ENCODE measurements at places on chromosomes 5 and 9. TPM values are rescaled to one million over a fixed set of nuclear protein-coding genes. Genes with fewer than 3 reads are reported as not detected.
A peak's percentile ranks its signal among the peaks of the same experiment; 100 is the strongest.

- no peak for DNase-seq
Measured at GRCh38 chr5:141706121-141706520, 24.1 kb upstream of the ARAP3 start.

DNA sequence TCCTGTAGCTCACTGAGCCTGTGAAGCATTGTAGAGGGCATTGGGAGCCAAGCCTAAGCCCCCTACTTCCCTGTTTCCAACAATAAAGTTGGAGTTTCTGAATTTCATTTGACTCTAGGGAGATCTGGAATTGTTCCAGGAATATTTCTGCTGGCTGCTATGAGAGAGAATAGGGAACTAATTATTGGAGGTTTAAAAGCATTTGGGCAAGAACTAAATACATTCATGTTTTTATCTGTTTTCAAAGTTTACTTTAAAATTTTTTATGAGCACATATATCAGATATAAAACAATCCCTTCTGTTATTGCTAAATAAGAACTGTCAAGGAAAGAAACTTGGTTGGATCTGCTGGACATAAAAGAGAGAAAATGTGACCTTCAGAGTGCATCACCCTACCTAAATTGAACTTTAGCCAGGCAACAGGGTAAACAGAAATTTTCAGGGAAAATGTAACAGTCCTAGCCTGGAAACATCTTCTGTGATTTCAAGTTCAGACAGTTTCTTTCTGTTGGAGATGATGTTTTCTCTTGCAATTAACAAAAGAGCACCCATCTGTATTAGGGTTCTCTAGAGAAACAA is 19.3 kb upstream of the LECT2 start:
- no peak for DNase-seq

- DNase-seq: no peak
Measured at GRCh38 chr5:171801-172331, 19.4 kb upstream of the LRRC14B start.

DNA sequence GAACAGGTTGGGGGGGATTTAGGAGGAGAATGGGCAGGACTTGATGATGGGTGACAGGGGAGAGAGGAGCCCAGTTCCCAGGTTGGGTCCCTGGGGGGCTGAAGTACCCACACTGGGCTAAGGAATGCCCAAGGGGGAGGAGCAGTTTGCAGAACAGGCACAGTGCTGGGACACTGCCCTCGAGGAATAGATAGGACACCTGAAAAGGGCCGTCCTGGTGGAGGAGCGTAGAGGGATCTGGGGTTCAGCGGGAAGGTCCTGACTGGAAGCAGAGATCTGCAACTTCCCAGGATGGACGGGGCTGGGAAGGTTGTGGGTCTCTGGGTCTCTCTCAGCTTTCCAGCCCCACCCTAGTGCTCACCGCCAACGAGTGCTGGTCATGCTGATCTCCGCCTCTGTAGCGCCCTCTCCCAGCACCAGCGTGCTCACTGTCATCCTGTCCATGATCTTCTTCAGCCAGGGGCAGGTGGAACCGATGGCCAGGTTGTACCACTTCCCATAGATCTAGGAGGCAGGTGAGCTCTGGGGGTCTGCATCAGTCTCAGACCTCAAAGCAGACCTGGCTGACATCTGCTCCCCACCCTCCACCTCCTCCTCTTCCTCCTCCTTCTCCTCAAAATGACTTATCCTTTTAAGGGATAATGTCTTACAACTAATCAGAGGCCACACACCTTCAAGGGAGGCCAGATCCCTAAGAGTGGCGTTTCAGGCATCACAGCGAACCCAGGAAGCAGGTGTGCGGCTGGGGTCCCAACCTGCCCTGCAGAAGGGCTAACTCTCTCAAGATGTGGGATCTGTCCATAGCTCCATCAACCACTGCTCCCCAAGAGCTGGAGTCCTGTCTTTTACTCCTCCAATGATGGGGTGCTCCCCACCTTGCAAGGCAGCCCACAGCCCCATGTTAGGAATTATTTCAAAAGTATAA is 1.6 kb downstream of the AMBP start:
- DNase-seq: no peak

- no peak for DNase-seq
Measured at GRCh38 chr9:121217609-121218292, 16.1 kb upstream of the RAB14 start.

- no peak for DNase-seq
Measured at GRCh38 chr5:864492-865167, 13.8 kb upstream of the ZDHHC11 start.

DNA sequence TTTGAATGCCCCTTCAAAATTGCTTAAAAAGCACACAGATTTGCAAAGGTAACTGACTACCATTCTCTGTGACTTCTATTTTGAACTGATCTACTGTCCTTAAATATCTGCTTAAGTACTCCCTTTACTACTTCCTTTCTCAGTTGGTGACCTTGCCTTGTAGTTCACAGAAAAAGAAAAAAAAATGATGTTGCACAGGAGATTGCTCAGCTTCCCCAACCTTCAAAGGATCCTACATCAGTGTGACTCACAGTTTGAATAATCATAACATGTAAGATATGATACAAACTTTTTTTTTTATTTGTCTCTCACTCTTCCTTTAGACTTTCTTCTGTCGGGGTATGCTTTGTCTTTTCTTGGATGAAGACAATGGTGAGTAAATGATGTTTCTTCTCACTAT is 1029.6 kb downstream of the CDH12 start:
- DNase-seq: peak; percentile 81

DNA sequence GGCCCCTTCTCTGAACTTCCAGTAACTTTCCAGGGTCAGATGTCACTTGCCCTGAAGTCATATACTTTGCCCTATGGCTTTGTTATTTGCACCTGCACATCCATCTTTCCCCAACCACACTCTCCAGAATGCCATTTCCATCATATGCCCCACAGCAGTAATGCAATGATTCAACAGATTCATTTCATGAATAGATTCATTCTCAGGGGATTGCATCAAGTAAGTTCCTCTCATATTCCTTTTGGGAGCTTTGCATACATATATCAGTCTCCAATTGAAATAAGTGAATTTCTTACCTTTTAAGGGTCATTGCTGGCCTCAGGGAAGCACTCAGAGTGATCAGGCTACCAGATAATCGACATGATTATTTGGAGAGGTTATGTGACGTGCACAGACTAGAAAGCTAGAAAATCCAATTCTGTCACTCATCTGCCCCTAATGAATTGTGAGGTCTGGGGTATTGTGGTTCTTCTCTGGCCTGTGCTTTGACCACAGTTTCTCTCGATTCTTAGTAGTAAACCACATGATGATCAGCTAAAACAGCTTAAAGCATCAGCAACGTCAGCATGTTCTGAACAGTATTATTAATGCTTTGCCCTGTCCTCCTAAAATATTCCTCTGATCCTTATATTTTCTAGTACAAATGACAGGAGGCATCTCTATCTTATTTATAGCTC is 179.9 kb downstream of the ATPSCKMT start:
- no peak for DNase-seq

GRCh38 chr5:151086192-151086869 is 5.5 kb upstream of the TNIP1 start:
- no peak for DNase-seq

DNA sequence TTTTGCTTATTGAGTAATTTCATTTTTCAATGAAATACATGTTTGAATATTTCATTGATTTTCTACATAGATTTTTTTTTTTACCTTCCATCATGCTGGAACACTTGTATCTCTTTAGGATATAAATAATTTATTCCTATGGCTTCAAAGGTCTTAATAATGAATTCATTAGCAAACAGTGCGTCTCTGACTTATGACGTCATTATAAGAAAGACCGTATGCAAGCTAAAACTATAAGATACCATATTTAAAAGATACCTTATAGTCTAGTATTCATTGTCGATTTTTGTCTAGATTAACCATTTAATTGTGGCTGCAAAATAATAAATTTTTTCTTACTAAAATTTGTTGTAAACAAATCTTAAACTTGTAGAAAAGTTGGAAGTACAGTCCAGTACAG is 187.7 kb upstream of the CHD1 start:
- no peak for DNase-seq

DNA sequence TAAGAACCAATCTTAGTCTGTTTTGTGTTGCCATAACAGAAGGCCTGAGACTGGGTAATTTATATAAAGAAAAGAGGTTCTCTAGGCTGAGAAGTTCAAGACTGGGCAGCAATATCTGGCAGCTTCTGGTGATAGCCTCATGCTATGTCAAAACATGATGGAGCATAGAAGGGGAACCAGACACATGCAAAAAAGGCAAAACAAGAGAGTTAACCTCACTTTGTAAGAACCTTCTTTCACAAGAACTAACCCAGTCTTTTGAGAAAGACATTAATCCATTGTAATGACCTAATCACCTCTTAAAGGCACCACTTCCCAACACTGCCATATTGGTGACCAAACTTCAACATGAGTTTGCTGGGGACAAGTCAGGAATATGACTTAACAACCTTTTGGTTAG is 37.3 kb downstream of the FSD1L start:
- no peak for DNase-seq

GRCh38 chr5:151026088-151026487 is 5.7 kb downstream of the GPX3 start:
- DNase-seq: no peak

DNA sequence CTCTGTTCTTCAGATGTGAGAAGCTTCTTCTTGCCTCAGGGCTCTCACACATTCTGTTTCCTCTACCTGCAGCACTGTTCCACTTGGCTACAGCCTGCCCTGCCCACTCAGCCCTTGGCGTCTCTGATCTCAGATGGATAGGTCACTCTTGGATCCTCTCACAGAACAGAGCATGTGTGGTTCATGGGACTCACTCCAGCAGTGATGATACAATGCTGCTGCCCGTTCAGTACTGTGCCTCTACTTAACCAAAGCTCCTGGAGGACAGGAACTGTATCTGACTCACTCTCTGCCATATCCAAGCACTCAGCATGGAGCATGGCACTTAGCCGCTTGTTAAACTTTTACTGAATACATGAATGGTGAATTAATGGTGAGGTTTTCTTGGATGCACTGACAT is 3.4 kb upstream of the SPINK4 start:
- no peak for DNase-seq

GRCh38 chr9:100473276-100474081 is 530 bp downstream of the TMEFF1 start:
- peak; percentile 48 for DNase-seq

DNA sequence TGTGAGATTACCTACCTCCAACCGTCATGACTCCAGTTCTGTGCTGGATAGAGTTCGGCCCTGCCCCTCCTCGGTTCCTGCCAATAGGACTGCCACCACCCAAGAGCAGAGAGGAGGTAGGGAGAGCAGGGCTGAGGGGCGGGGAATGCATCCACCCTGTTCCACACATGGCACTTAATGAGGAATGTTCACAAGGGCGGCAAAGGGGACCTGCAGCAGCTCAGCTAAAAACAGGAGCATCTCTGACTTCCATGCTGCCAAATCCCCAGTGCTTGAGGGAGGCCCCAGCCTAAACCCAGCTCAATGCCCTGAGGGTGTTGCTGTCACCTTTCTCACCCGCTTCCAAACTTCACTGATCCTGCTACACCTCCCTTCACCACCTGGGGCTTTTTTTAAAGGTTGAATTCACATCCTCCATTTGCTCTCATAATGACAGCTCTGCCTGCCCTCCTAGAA is 7.8 kb upstream of the DELE1 start:
- no peak for DNase-seq

DNA sequence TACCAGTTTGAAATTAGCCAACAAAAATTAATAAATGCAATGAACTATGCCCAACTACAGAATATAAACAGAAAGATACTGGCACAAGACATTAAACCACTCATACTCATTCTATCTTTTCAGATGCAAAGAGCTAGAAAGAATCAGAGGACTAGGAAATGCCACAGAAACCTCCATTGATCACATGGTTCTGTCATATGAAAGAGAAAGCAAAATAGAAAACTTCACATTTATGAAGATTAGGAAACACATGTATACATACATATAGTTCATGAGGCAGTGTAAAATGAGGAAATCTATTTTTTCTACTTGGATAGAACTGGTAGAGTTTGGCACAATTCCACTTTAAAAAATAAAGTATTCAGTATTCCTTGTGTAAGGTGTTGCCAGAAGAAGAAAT is 275.1 kb upstream of the PTGER4 start:
- no peak for DNase-seq

- no peak for DNase-seq
Measured at GRCh38 chr5:142852416-142853198, 82.4 kb downstream of the ARHGAP26 start.

- DNase-seq: peak; percentile 34
Measured at GRCh38 chr5:130836729-130837649, 328.1 kb downstream of the HINT1 start.

DNA sequence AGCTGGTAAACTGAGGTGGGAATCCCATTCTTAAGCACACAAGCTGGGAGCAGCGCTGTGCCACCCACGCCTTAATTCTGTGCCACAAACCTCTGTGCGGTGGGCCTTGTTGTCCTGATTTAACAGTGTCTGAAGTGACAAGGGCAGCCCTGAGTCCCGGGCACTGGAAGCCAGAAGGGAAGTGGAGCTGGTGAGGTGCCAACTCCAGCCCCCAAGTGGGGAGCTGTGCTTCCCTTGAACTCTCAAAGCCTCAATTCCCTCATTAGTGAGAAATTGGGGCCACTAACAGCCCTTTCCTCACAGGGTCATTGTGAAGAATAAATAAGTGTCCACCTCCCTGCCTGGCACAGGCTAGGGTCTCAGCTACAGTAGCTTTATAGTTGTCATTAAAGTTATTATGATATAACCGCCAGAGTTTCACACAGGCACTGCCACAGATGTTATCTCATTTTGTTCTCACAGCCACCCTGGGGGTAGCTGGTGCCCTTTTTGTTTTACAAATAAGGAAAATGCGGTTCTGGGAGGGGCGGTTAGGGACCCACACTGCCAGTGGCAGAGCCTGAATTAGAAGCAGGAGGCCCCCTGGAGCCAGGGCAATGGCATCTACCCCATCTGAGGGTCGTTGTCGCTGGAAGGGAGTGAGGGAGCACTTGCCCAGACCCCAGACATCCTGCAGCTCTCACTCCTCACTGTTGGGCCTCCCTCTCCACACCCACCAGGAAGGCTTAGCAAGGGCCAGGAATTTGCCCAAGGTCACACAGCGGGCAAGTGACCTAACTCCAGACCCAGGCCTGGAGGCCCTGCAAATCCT is 2.1 kb upstream of the TLX3 start:
- DNase-seq: no peak

- DNase-seq: no peak
Measured at GRCh38 chr9:38435521-38435920, 11.3 kb upstream of the IGFBPL1 start.

GRCh38 chr5:133354323-133355185 is 257.8 kb downstream of the FSTL4 start:
- DNase-seq: no peak

- peak; percentile 65 for DNase-seq
Measured at GRCh38 chr5:107565791-107566767, 104.7 kb downstream of the EFNA5 start.

The DBH gene
- not detected for total RNA-seq

The CDH18 gene
- total RNA-seq: not detected

The FGF10 gene
- total RNA-seq: not detected

The CSNK1A1 gene
- total RNA-seq: 259 TPM

The C9orf50 gene
- total RNA-seq: not detected

The LRRC19 gene
- not detected for total RNA-seq

The DMRTA1 gene
- total RNA-seq: 2.1 TPM

The ADRA1B gene
- total RNA-seq: not detected

The ACSL6 gene
- not detected for total RNA-seq

The IFNA17 gene
- not detected for total RNA-seq

The SPATA31D4 gene
- total RNA-seq: not detected

All from endothelial cell of umbilical vein (primary cell).